ENCODE measurements at places on chromosomes 7 and 10. TPM values are rescaled to one million over a fixed set of nuclear protein-coding genes. Genes with fewer than 3 reads are reported as not detected.
A peak's percentile ranks its signal among the peaks of the same experiment; 100 is the strongest.

DNA sequence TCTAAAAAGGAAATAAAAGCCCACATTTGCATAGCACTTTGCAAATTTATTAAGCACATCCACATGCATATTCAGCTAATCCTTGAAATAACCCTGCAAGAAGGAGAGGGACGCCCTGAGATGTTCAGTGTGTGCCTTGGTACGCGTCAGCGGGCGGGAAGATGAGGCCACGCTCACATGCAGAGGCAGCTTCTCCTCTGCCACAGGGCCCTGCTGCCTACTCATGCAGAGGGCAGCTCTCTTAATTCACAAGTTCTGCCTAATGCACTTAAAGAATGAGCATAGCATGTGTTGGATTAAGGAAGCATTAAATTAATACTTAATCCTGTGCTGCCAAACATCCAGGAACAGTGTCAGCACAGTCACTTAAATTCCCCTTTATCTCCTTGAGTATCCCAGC is 132.3 kb downstream of the HECW1 start:
- no peak for DNase-seq

DNA sequence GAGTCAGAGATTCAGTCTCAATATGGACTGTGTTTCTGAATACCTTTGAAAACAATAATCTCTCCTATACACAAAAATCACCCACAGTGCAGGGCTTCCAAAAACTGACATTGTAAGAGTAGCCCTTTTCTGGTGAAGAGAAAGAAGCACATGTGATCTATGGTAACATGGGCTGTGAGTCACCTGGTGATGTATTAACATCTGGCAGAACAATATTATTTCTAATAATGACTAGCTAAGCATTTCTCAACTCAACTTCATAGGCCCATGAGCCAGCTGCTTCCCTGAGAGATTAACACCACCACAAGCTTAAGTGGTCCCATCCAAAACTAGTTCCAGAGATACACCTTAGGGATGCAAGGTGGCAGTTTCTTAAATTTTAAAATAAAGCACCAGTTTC is 331.0 kb upstream of the NRP1 start:
- DNase-seq: no peak

DNA sequence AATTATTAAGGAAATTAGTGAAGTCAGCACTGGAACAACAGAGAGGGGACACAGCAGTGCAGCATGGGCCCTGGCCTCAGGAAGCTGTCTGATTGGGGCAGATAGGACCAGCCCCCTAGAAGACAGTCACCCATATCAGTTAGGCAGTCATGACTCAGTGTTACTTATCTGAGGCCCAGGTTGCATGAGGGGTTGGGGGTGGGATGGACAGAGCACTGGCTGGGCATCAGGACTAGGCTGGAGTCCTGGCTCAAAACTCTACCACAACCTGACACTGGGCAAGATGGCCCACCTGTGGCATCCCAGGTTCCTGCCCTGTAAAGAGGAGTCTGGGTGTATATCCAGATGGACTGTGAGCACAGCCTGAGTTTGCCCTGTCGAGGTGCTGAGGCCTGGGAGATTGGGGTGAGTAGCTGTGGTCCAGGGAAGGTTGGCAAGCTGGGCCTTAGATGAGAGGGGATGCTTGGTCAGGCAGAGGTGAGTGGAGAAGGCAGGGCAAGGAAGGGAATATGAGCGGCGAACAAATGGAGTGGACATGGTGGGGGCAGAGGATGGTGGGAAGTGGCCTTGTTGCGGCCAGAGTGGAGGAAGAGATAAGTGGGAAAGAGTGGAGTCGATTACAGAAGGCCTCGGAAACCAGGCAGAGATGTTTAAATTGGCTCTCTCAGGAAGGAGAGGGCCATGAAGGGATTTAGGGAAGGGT is 37.5 kb downstream of the HK1 start:
- no peak for DNase-seq

- DNase-seq: no peak
These were observed 144.4 kb upstream of the PTER start for GRCh38 chr10:16292366-16292765.

MEIG1 gene
- total RNA-seq: 1.1 TPM

GRCh38 chr7:13790611-13791010 is 198.9 kb downstream of the ETV1 start:
- no peak for DNase-seq

- no peak for DNase-seq
These were observed 1.1 kb upstream of the VIM start for GRCh38 chr10:17226891-17227303.

DNA sequence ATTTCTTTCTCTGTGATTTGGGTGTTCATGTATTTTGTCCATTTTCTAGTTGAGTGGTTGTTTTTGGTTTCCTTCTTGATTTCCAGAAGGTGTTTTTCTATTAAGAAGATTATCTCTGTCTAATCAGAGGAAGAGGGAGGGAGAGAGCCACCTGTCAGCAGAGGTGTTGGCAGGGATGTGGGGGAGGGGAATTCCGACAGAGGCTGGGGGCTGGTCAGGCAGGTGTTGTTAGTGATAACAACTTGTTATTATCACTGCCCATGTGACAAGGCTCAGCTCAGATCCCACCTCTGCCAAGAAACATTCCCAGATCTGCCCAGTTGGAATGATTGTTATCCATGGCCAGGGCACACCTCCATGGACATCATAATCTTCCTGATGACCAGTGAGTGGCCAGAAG is 293.4 kb downstream of the GFRA1 start:
- no peak for DNase-seq

DNA sequence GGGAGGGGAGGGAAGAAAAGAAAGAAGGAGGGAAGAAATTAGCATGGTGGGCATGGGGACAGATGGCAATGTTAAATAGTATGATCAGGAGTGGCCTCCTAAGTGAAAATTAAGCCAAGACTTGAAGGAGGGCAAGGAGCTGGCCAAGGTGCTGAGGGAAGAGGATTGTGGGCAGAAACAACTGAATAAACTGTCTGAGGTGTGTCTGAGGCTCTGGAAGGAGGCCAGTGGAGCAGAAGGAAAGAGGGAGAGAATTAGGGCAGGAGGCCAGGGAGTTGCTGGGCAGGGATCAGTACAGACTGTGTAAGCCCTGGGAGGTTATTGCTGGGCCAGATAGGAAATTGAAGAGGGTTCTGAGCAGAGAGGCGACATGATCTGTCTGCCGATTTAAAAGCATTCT is 40.6 kb upstream of the VKORC1L1 start:
- no peak for DNase-seq

- DNase-seq: no peak
These were observed 5.4 kb downstream of the PRF1 start for GRCh38 chr10:70596860-70597809.

PTPRN2 gene
- 5.7 TPM for total RNA-seq

LRMDA gene
- not detected for total RNA-seq

GRCh38 chr10:73647211-73647874 is 6.1 kb upstream of the MYOZ1 start:
- DNase-seq: no peak

- DNase-seq: peak; percentile 95
These were observed 40.7 kb downstream of the TARP start for GRCh38 chr7:38232502-38233366.

All from activated CD8-positive, alpha-beta memory T cell treated with anti-CD3 and anti-CD28 coated beads, Interleukin-2, amount 10 ng/mL, durations not matched to agents 7 days and 5 days (primary cell).